ENCODE measurements at places on chromosomes 4 and X. TPM values are rescaled to one million over a fixed set of nuclear protein-coding genes. Genes with fewer than 3 reads are reported as not detected.

LRPAP1 gene
- total RNA-seq: 88.0 TPM

DCX gene
- not detected for total RNA-seq

IL9R gene
- 0.69 TPM for total RNA-seq

SLC26A1 gene
- total RNA-seq: not detected

PPEF2 gene
- total RNA-seq: 0.56 TPM

DNA sequence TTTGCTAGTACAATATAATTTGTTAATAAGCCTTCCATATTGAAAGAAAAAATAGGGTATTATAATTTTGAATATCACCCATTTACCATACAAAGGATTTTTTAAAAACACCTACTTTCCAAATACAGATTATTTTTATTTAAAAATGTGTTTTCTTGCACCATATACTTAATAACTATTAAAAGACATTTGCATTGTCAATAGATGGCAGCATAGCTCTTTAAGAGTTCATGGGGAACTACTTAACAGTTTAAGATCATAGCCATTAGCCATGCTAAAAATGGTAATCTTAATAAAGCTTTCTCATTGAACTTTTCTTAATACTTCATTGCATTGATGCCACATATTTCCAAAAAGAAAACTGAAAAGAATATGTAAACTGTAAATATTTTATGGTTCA is 1995.9 kb downstream of the C4orf33 start:
- DNase-seq: no peak

DNA sequence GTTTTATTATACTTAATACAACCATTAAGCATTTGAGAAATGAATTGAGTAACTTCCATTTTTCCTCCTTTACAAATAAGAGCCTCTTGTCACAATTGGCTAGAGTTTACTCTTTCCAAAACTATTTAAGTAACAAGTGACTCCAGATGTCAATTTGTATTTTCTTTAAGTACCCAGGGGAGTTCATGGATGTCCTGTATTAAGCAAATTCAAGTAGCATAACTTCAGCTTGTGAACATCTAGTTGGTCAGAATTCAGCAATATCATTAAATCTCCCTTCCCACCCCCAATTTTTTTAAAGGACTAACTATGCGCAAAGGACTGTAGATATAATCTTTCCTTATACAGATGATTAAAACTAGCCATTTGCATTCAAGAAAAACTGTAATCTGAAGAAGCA is 1.4 kb upstream of the ADGRL3 start:
- DNase-seq: no peak

- no peak for DNase-seq
Measured at GRCh38 chr4:124321364-124321763, 391.2 kb downstream of the ANKRD50 start.

GRCh38 chr4:53713296-53713695 is 122.0 kb upstream of the LNX1 start:
- no peak for DNase-seq

DNA sequence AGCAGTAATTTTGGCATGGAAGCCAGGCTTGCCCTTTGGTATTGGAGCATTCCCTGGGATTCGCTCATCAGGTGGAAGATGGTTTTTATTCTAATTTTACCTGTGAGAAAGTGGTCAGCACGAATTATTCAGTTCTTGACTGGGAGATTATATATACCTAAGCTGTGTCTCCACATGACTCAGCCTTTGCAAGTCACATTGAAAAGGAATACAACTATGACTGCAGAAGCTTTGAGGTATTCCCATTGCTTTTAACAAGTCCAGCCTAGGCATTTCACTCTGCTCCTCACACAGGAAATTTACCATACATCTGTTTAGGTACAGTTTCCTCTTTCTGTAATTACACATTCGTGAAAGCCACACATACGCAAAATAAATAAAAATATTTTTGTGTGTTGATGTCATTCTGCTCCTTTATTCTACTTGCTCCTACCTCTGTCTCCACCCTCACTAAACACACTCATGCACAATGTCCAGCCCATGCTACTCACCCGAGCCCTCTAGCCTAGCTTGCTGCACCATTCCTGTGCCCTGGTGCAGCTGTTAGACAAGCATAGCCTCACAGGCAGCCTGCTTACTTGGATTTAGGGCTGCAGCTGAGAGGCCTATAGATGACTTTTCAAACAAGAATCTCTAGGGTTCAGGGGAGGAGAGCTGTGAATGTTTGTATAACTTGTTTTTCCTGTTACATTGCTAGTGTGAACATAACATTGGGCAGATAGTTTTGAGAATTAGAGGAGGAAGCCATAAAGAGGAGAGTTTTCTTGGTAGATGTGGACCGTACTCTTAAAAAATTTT is 504.4 kb upstream of the FAT1 start:
- no peak for DNase-seq

- DNase-seq: no peak
Measured at GRCh38 chrX:120125444-120125843, 9.7 kb upstream of the RHOXF1 start.

DNA sequence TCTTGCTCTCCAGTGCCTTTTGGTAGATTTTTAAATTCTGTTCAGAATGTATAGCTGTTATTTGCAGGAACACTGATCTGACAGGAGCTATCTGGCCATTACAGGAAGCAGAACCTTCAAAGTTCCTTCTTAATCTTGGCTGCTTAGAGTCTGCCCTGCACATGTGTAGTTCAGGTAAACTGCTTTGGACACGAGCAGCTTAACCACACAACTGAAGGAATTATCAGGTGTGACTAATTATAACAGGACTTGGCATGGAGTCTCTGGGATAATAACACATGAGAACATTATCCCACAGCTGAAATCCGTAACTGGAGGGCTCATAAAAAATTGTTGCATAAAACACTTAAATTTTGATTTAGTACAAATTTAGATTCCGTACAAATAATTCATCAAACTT is 11.6 kb upstream of the ING2 start:
- no peak for DNase-seq

- DNase-seq: no peak
Measured at GRCh38 chrX:12700745-12701144, 90.5 kb upstream of the PRPS2 start.
